ENCODE measurements at places on chromosomes 2 and 18.

GRCh38 chr18:46462523-46462922 lies 194.5 kb downstream of the LOXHD1 start:
- no peak for DNase-seq

DNA sequence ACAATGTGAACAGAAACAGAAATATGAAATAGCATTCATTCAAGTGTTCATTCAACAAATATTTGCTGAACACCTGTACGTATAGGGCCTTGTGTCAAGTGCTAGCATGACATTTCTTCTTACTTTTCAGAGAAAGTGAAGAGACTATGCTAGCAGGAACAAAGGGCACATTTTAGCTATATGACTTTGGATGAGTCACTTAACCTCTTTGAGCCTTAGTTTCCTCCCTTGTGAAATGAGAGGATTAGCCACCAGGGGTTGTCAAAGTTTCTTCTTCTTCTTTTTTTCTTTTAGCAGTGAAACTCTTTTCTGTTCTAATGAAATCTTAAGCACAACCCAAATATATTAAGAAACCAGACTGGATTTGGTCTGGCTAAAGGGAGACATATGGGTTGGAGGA lies 53.1 kb downstream of the FIGN start:
- DNase-seq, result no peak

DNA sequence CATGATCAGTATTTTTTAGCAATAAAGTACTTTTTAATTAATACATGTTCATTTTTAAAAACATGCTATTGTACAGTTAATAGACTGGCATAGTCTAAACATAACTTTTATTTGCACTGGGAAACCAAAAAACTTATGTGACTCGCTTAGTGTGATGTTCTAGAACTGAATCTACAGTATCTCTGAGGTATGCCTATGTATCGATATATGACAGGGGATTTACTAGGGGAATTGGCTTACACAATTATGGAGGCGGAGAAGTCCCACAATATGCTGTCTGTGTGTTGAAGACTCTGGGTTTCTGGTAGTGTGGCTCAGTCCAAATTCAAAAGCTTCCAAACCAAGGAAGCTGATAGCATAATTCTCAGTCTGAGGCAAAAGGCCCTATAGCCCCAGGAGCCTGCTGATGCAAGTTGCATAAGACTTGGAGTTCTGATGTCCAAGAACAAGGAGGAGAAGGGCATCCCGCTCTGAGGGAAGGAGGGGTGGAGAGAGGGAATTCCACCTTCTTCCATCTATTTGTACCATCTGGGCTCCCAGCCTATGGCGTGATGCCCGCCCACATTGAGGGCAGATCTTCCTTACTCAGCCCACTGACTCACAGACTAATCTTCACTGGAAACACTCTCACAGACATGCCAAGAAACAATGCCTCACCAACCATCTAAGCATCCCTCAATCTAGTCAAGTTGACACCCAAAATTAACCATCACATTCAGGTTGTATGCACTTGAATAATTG lies 27.5 kb downstream of the ZNF638 start:
- DNase-seq, result no peak

DNA sequence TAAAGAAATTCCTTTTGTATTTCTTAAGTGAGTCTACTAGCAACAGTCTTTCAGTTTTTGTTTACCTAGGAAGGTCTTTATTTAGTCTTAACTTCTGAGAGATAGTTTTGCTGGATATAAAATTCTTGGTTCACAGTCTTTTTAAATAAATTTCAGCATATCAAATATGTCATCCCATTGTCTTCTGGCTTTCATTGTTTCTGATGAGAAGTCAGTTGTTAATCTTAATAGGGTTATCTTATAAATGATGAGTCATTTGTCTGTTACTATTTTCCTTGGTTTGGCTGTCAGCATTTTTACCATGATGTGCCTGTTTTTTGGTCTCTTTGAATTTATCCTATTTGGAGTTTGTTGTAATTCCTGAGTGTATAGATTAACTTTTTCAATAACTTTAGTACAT lies 129.3 kb downstream of the FAM210A start:
- no peak for DNase-seq

- no peak for DNase-seq
Observed at GRCh38 chr2:26578581-26578980, 62.6 kb downstream of the CIB4 start.

DNA sequence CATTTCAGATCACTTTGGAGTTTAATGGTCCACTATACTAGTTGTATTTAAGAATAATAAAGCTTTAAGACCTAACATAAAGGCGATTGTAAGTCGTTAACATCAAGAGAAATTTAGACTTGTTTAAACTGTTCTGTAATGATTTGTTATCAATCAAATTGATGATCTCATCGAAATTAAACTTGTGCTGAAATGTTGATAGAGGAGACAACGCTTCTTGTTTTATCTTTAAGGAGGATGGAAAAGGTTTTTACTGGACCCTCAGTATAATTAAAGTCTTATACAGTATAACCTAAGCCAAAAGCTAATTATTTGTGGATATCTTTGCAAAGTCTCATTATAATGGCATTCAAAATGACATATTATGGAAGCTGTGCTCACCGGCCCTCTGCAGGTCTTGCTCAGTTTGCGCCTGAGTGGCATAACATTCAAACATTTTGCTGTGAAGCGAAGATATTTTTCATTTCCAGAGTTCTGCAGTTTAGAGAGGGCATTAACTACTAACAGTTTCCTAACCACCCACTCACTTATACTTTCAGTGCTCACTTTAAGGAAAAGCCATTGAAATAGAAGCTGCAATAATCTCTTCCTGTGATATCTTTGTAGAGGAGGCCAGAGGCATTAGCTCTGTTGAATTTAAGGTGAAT lies 1.4 kb upstream of the SERTAD2 start:
- DNase-seq, result no peak

DNA sequence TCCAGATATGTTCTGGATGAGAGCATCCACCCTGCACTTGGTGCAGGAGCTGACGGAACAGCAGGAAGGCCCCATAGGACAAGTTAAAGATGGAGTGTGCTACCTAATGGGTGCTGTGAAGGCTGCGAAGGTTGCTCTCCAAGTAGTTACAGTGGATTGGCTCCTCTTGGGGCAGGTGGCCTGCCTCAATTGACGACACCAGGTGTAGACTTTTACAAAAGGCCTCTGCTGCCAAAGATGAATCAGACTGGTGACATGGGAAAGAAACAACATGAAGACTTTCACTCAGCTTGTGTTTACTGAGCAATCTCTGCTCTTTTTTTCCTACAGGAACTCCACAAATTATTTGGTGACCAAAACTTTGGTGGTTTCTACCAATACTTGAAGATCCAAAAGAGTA lies 437.7 kb downstream of the PLCL1 start:
- DNase-seq, result no peak

DNA sequence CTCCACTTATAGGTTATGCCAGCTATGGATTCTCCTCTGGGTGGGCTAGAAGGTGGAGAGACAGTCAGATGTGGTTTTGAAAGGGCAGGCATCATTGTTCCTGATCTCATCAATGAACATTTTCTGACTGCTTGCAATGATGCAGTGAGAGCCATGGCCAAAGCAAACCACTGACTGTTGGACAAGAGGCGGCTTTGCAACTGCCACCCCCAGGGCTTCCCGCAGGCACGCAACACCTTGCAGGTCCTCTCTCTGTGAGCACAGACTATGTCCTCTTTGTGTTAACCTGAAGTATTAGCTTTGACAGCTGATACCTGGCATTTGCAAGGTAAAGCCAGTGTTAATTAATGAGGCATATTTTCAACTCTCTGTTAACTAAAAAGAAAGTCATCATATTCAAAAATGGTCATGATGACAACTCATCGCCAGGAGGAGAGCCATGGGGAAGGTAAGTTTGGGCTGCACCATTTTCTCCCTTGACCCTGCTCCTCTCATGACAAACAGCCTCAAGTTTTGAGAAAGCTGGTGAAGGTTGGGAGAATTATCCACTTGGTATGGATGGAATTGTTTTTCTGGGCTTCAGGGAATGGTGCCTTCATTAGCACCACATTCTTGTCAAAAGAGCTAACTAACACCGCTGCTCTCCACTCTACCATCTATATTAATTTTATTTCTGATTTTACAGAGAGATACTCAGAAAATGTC lies 14.9 kb upstream of the FAM124B start:
- no peak for DNase-seq

DNA sequence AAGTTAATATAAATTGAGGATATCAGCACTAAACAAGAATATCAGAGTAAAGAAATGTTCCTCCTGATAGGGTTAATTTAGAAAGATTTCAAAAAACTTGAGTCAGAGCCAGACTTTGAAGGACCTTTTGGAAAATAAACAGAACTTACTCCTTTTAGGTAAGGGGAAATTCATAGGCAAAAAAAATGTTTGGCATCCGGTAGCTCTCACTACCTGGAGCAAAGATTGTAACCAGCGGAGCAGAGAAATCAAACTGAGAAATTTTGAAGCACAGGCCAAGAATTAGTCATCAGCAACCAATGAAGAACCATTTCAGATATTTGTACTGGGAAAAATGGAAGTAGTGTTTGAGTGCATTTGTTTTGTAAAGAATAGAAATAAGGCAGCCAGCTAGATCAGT lies 113.0 kb downstream of the ICA1L start:
- no peak for DNase-seq

GRCh38 chr2:64963719-64964118 lies 25.5 kb upstream of the SLC1A4 start:
- DNase-seq, result no peak

GRCh38 chr2:235005023-235005422 lies 53.2 kb downstream of the SH3BP4 start:
- no peak for DNase-seq

- DNase-seq, result no peak
Observed at GRCh38 chr2:188819792-188820191, 154.4 kb upstream of the COL3A1 start.

- DNase-seq, result no peak
Observed at GRCh38 chr2:6917761-6918421, 679 bp downstream of the RNF144A start.

- DNase-seq, result no peak
Observed at GRCh38 chr2:126448611-126449010, 207.3 kb upstream of the GYPC start.

- no peak for DNase-seq
Observed at GRCh38 chr18:56036741-56037140, 448.7 kb upstream of the TCF4 start.

GRCh38 chr2:149205143-149205542 lies 125.2 kb upstream of the LYPD6 start:
- DNase-seq, result no peak

GRCh38 chr2:172082105-172082943 lies 3.0 kb upstream of the DLX1 start:
- no peak for DNase-seq

- DNase-seq, result no peak
Observed at GRCh38 chr18:24949908-24950307, 402.1 kb downstream of the ZNF521 start.

- no peak for DNase-seq
Observed at GRCh38 chr2:226791056-226791486, 8.5 kb downstream of the IRS1 start.

- no peak for DNase-seq
Observed at GRCh38 chr2:39146630-39147029, 25.8 kb upstream of the SOS1 start.

DNA sequence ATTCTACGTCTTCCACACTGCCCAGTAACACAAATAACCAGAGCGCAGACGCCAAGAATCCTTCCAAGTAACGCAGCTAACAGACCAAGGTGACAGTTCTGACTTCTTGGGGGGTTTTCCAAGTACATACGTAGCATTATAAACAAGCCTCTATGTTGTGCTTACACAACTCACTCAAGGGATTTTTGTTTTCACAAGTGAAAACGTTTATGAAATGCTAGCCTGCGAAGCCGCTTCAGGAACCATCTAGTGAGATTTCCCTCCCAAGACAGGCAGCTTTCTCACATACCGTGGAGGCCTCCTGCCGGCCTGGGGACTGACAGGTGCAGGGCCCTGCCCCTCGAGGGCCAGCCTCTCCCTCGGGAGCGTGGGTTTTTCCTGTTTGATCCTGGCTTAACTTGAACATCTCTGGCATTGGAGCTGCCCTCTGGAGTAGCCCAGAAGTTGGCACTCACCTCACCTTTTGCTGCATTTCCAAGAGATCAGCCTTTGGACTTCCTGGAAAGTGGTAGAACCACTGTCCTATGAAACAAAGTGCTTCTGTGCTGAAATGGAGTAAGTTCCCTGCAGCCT lies 151.1 kb downstream of the MBP start:
- no peak for DNase-seq

DNA sequence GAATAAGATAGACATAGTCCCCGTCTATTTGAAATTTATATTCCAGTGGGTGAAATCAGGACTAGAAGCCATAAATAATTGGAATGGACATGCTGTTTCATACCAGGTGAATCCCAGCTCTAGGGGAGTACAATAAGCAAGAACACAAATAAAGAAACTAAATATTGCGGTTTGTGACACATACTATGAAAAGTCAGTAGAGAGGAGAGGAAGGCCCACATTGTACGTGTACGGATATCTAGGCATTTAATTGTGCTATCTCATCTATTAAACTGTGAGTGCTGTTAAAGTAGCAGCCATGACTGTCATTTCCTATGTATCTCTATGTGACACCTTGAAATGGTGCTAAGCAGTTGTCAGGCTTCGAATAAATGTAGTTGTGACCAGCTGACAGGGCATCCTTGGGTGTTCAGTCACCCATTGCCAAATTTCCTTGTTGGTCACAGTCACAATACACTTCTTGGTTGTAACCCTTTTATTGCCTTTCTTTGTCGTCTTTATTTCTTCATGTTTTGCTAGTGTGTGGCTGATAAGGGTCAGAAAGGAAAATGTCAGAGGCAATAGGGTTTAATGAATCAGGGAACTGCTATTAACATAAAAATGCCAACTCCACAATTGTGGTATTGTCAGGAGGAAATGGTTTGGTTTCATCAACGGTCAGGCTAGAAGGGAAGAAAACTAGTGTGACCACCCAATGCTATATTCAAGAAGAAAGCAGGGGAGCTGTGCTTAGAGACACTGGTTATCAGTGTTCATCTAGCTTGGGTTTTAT lies 31.5 kb downstream of the CPO start:
- no peak for DNase-seq

DNA sequence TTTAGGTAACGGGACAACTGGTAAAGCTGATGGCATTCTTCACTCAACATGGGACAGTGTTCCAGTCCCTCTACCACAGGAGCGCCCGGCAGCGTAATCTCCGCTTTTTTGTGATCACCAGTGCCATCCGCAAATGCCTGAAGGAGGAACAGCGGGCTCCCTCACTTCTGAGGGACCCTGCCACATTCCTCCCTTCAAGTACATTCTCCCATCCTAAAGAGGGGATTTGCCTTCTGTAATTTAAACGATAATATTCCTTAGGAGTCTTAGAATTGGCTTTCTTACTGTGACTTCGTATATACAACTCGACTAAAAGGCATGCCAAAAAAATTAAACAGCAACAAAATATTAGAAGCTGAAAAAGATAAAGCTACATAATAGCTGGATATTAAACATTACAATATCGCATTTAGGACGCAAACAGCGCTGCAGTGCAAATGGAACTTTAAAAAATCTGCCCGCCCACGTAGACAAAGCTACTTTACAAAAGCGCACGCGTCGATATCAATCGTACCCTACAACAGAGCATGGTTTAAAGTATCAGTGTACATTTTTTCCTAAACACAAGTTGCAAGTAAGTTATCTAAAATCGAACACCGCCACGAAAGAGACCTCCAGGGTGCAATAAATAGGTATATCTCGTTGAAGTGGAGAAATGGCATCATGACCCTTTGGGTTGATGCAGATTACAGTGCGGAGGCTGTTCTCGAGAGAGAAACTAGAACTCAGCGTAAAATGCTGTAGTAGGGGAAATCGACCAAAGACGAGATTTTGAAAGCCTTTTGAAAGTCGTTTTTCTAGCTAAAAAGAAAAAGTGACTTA lies 2.3 kb upstream of the VSNL1 start:
- no peak for DNase-seq

GRCh38 chr2:207219676-207220501 lies 54.1 kb upstream of the KLF7 start:
- no peak for DNase-seq

Measured in stimulated activated CD4-positive, alpha-beta T cell treated with anti-CD3 and anti-CD28 coated beads, TNF-alpha, amount 100 ng/mL, for 1 hour (primary cell).